ENCODE measurements at places on chromosomes 1 and 21.
A peak's percentile ranks its signal among the peaks of the same experiment; 100 is the strongest.

DNA sequence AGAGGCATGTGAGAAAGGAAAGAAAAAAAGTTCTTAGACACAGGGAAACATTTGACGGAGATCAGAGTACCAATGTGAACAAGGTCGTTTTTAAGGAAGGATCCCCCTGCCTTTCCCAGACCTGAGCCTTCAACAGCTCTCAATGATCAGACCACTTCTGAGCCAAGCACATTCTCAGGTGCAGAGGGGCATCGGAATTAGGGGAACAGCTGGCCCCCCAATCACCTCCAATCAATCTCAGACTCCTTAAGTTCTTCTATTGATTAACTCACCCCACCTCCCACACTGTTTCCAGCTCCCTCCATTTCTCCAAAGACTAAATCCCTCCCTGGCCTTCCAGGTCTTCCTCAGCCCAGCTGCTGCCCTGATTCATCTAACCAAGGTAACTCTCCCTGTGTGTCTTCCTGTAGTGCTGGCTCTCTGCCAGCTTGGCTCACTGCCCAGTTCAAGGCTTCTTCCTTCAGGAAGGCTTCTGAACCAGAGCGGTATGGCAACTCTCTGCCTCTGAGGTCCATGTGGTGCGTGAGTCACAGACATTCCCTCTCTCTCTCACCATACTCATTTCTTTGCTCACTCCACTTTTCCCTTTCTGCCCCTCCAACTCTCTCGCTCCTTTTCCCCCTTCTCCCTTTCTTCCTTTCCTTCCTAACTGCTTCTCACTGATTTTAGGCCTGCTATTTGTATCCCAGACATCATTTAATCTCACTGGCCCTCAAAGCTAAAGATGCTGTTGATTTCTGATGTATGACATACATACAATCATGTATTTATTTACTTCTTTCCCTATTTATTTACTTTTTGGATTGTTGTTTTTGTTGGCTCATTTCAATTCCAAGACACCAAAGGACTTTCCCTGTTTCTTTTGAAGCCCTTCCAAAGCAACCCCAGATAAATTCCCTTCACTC lies 18.1 kb downstream of the CFAP45 start:
- no peak for DNase-seq

DNA sequence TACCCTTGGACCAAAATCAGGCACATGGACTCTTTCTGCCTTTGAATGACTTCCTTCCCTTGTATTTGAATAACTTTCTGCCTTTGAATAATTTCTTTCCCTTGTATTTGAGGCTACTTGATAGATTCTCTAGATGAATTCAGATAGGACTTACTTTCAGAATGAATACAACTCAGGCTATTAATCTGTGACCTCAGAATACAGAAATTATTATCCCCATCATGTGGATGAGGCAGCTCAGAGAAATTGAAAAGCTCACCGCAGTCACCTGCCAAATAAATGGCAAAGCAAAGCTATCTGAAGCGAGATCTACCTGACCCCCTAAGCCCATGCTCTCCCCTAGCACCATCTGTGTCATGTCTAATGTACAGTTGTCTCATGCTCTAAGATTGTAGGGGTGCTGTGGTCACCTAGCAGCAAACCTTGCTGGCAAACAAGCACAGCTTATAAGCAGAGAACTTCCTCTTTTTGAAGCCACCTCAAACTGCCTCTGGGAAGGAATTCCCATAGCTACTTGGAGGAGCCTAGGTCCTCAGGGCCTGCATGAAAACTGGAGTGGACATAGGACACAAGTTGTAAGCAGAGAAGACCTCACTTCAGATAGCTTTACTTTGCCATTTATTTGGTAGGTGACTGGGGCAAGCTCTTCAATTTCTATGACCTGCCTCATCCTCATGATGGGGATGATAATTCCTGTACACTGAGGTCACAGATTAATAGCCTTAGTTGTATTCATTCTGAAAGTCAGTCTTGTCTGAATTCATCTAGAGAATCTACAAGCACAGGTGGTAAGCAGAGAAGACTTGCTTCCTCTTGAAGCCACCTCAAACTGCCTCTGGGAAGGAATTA lies 66.1 kb downstream of the FASLG start:
- no peak for DNase-seq

DNA sequence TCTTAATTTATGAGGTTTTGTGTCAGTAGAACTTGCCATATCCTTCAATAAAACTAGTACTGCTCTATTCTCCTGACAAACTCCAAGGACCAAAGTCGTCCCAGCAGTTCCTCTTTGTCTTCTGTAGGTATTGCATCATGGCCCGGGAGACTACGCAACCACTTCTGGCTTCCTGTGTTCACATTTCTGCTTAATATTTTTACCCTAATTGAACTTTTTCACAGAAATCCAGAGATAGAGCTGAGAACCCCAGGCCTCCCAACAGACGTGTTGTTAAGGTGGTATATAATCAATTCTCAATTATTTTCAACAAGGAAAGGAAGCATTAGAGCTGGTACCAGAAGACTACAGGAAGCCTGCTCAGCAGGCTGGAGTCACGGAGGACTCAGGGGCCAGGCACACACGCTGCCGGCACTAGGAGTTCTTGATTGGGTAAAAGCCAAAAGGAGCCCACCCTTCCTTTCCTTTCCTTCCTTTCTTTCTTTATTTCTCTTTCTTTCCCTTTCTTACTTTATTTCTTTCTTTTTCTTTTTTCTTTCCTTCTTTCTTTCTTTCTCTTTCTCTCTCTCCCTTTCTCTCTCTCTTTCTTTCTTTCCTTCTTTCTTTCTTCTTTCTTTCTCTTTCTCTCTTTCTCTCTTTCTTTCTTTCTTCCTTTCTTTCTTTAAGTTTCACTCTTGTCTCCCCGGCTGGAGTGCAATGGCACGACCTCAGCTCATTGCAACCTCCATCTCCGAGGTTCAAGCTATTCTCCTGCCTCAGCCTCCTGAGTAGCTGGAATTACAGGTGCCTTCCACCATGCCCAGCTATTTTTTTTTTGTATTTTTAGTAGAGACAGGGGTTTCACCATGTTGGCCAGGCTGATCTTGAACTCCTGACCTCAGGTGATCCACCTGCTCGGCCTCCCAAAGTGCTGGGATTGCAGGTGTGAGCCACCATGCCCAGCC lies 173.7 kb downstream of the ZBTB18 start:
- no peak for DNase-seq

DNA sequence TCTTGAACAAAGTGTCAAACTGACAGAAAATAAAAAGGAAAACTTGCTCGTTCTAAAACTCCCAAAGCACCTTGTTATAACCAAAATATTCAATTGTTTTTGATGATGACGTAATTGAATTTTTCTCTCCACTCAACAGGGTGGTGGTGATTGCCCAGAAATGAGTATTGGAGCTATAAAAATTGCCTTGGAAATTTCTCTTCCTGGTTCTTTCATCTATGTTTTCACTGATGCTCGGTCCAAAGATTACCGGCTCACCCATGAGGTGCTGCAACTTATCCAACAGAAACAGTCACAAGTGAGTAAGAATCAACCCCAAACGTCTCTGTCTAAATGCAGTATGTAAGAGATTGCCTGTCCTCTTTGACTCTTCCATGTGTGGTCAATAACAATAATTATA lies 130.1 kb downstream of the HMCN1 start:
- DNase-seq = no peak

DNA sequence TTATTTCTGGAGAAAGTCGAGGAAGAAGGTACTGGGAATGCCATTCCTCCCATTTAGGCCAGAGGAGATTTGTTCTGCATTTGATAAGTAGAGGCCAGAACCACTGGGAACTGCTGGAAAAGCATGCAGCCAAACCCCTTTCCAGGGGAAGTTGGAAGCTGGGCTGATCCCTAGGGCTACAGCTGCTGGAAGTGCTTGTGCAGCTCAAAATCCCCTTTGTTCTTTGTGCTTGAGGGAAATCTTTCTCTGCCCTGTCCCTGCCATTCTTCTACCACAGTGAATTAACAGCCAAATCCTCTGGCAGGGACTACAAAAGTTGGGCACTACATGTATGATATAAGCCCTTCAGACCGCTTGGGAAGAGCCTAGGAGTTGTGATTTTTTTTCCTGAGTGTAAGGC lies 734.1 kb downstream of the LRRIQ3 start:
- DNase-seq = no peak

- no peak for DNase-seq
These were observed 129.7 kb downstream of the VPS13D start for GRCh38 chr1:12359359-12360133.

DNA sequence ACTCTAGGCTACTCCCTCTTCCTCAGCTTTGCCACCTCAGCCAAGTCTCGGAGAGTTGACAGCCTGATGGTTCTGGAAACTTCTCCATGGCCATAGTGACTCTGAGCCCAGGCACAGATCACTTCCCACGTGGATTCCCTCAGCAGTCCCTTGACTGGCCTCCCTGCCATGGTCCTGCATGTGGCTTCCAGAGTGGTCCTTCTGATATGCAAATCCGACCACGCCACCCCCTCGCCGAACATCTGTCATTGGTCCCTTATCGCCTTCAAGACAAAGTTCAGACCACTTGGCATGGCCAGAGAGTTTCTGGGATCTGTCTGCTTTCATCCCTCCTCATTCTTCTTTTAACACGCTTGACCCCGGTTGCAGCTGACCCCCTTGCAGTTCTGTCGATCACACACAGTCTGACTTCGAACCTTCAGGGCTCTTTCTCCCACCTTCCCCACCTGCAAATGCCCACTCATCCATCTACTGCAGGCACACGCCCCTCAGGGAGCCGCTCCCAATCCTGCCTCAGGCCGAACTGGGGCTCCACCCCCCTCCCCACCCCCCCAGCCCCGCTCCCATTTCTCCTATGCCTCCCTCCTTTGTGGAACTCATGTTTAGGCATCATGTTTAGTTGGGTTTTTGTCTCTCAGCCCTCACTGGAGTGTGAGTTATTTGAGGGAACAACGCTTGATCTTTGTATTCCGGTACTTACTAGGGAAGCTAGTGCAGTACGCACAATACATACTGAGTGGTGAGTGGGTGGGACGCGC lies 29.0 kb downstream of the KIAA1614 start:
- DNase-seq = no peak

DNA sequence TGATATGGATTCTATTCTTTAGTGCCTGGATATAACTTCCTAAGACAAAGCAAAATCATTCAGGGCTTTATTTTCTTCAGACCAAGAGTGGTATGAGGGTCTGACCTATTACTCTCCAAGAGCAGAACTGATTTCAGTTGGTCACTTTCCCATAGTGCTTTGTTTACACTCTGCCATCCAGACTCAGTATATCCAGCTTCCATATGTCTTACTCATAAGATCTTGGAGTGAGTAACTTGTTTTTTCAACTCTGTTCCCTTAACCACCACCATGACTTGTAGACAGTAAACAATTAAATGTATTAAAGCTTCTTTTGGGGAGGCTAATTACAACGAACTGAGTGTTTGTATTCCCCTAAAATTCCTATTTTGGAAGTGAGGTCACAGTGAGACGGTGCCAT lies 83.4 kb downstream of the USP24 start:
- no peak for DNase-seq

DNA sequence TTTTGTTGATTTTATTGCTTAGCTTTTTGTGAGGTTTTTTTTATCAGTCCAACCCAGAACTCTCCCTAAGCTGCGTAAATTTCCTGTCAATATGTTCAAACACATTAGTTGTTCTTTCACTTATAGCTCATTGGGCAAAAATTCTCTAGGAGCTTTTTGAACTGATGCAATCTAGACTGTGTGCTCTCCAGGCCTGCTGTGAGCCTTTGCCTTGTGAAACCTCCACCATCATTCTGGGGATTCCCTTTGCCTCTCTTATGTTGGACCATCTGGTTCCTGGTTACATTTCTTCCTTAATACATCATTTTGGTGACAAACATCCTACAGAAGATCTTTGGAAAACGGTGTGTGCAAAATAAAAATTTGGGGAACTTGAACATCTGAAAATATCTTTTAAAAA lies 247.2 kb downstream of the LRRC7 start:
- DNase-seq = no peak

DNA sequence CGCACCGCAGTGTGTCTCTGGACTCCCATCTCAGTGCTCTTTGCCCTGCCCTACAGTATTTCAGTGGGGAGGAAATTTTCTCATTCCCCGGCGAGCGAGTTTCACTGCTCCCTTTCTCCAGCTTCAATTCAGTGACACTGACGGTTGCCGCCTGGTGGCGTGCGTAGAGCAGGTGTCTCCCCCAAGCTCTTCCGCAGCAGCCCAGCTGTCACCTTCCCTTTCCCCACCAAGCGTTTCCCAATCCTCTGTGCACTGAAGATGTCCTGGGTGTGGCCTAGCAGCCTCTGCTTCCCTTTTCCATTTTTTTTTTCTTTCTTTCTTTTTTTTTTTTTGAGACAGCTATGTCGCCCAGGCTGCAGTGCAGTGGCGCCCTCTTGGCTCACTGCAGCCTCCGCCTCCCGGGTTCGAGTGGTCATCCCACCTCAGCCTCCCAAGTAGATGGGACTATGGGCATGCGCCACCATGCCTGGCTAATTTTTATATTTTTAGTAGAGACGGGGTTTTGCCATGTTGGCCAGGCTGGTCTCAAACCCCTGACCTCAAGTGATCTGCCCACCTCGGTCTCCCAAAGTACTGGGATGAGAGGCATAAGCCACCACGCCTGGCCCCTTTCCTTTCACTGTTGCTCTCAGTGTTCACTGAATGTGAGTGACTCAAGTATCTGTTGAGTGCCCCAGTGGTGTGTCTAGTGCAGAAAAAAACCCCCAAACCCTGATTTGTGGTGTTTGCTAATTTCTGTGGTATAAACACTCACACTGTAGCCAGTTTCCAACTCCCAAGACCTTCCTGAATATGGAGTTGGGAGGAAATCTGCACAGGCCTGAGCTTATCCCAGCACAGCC lies 30.1 kb downstream of the TNFRSF1B start:
- no peak for DNase-seq

DNA sequence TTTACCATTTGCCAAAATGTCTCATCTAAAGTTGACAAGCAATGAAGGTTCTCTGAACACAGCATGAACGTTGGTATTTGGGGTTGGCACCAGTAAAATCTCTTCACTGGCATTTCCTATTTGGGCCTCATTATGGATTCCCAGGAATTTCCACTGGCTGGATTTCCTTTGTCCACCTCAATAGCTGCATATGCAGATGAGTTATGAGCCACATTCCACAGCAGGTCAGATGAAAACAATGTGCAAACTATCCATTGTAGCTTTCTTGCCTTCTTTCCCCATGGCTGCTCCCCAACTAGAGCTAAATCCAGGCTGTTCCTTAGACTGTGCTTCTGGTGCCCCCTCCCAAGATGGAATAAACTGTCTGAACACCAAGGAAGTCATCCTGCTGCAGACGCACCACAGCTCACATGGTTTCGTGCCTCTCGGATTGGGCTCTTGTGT lies 168.1 kb upstream of the FGGY start:
- DNase-seq = no peak

- DNase-seq = no peak
These were observed 16.3 kb downstream of the STRIP1 start for GRCh38 chr1:110050602-110051261.

DNA sequence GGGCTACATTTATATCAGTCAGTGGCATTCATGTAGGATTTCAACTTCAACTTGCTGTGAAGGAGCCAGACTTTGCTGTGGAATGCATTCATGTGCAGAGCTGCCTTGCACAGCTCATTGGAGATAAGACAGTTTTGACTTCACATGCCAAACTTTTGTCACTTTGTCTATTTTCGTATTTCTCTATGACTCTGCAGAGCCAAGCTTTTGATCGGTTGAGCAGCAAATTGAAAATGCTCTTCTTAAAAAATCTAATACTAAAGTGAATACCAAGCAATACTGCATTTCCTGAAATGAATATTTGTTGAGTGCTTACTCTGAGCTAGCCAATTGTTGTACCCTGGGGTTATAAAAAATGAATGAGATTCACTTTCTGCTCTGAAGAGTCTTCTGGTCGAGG lies 388.7 kb downstream of the ST6GALNAC3 start:
- DNase-seq = no peak

GRCh38 chr21:33266050-33266788 lies at the start of gene IL10RB:
Gene IL10RB, plus strand, starts transcription at chr21:33266367. Its CDS starts 99 bp downstream, at chr21:33266466.
- peak; percentile 62 for DNase-seq

GRCh38 chr1:61131248-61131647 lies 48.9 kb downstream of the NFIA start:
- no peak for DNase-seq

All from HuH-7.5 (cell line).